ENCODE measurements at places on chromosomes 11 and 22.

- no peak for DNase-seq
These were observed 5.5 kb downstream of the CATSPER1 start for GRCh38 chr11:66020618-66021357.

GRCh38 chr22:42470366-42471082, 38.3 kb upstream of the NFAM1 start:
- no peak for DNase-seq

GRCh38 chr22:43313890-43314474, 29.2 kb downstream of the SCUBE1 start:
- no peak for DNase-seq

GRCh38 chr22:38177926-38178604, 3.6 kb downstream of the PLA2G6 start:
- no peak for DNase-seq

DNA sequence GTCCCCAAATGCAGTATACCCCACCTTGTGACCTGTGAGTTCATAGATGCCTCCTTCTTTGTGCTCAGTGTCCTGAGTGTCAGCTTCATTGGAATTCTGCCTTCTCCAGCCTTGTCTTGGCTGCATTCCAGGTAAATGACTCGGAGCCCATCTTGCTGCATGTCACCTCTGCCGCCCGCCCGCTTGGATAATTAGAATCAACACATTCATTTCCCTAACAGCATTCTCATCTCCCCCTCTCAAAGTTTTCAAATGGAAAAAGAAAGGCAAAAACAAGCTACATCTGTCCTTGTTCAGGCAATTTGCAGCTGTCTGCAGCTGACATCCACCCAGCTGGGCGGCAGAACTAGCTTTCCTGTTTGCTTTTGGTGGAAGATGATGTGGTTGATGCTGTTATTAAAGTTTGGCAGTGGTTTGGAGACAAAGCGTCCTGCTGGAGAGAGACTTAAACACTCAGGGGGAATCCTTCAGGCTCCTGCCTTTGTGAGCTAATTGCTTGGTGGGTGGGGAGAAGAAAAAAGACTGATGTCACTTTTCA, 198.8 kb upstream of the SEZ6L start:
- DNase-seq, result peak; percentile 13

GRCh38 chr11:122852074-122852795, 13.9 kb downstream of the CRTAM start:
- no peak for DNase-seq

- no peak for DNase-seq
These were observed 85.0 kb downstream of the NAT10 start for GRCh38 chr11:34190192-34191139.

DNA sequence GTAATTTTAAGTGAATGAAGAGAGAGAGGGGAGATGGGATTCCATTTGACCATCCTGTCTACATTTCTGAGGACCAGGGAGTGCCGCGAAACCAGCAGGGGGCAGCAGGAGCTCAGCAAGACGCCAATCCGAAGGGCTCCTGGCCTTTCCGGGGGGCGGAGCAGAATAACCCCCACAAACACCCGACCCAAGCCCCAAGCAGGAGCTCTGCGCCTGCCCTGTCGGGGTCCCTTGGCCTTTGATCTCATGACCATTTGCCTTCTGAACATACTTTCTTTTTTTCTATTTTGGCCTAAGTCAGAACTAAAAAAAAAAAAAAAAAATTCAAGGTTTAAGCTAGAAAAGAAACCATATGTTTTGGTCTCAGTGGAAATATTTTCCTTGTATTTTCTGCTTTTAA, 21.9 kb upstream of the SCN2B start:
- peak; percentile 7 for DNase-seq

- DNase-seq, result no peak
These were observed 11.9 kb upstream of the PELI3 start for GRCh38 chr11:66454828-66455227.

- no peak for DNase-seq
These were observed 44.6 kb downstream of the APOL1 start for GRCh38 chr22:36297568-36297967.

Data from NCI-H2081 treated with DMSO at 0.1 percent for 48 hours (cell line).